ENCODE measurements at places on chromosomes 13 and 19. TPM values are rescaled to one million over a fixed set of nuclear protein-coding genes. Genes with fewer than 3 reads are reported as not detected.

Gene SIRT6
- 37.0 TPM for total RNA-seq

Gene TDRD12
- 0.18 TPM for total RNA-seq

Gene APOC1
- total RNA-seq: 124 TPM

Gene FGF14
- not detected for total RNA-seq

Gene CLEC17A
- total RNA-seq: not detected

Gene ZFP14
- total RNA-seq: 2.4 TPM

Gene MAB21L1
- not detected for total RNA-seq

Gene PRSS57
- not detected for total RNA-seq

Gene KIR2DL3
- not detected for total RNA-seq

Gene ERVK3-1
- total RNA-seq: 96.0 TPM

Gene OR2Z1
- not detected for total RNA-seq

Gene LGALS14
- not detected for total RNA-seq

Gene IFNL1
- not detected for total RNA-seq

Gene ZMYM5
- total RNA-seq: 4.4 TPM

Gene ICAM5
- 0.34 TPM for total RNA-seq

Gene GPR12
- total RNA-seq: not detected

Gene TMC4
- total RNA-seq: 1.7 TPM

Gene SPTBN4
- 0.77 TPM for total RNA-seq

Gene CEACAM8
- not detected for total RNA-seq

Gene ZNF470
- total RNA-seq: 1.5 TPM

Gene LILRA6
- not detected for total RNA-seq

Gene ANGPTL4
- 354 TPM for total RNA-seq

Gene CABP5
- total RNA-seq: not detected

Gene PLPPR3
- total RNA-seq: 4.8 TPM

Gene PTGER1
- not detected for total RNA-seq

Gene THSD1
- 6.2 TPM for total RNA-seq

Gene ZNF536
- not detected for total RNA-seq

Gene CAMSAP3
- total RNA-seq: 4.0 TPM

Gene GRIN2D
- 8.0 TPM for total RNA-seq

Gene TRPC4
- total RNA-seq: not detected

Gene TNFSF11
- total RNA-seq: not detected

Gene TNNT1
- 130 TPM for total RNA-seq

Gene ZIC5
- total RNA-seq: 2.5 TPM

Gene GPR18
- not detected for total RNA-seq

Gene C5AR2
- 9.5 TPM for total RNA-seq

Gene URAD
- total RNA-seq: not detected

Gene TEX26
- not detected for total RNA-seq

Gene CALR3
- total RNA-seq: not detected

Gene ACER1
- total RNA-seq: not detected

Gene ZNF763
- total RNA-seq: not detected

Gene ZNF729
- total RNA-seq: not detected

Gene CLASRP
- 63.9 TPM for total RNA-seq

Gene MAST1
- 3.0 TPM for total RNA-seq

Gene RFPL4A
- total RNA-seq: 0.53 TPM

Gene PRX
- total RNA-seq: 1.3 TPM
